AML-193 (cell line): ENCODE measurements at places on chromosomes 6 and 20.
A peak's percentile ranks its signal among the peaks of the same experiment; 100 is the strongest.

DNA sequence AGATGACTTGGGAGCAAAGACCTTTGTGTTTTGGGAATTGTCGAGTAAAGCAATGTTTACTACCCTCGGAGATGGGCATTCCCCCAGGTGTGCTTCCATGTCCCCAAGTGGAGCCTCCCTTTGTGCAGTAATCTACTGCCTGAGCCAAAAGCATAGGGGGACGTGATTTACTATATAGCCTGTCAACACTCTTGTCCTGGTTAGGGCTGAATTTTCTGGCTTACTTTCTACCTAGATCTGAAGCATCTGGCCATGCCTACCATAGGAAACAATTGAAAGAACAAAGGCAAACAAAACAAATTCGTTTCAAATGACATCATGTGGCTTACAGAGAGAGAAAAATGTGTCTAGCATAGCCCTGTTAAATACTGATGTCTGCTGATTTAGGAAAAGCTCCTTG, 350.6 kb downstream of the SAMD5 start:
- DNase-seq: no peak

- no peak for DNase-seq
Observed at GRCh38 chr6:81690073-81690472, 62.4 kb downstream of the TENT5A start.

DNA sequence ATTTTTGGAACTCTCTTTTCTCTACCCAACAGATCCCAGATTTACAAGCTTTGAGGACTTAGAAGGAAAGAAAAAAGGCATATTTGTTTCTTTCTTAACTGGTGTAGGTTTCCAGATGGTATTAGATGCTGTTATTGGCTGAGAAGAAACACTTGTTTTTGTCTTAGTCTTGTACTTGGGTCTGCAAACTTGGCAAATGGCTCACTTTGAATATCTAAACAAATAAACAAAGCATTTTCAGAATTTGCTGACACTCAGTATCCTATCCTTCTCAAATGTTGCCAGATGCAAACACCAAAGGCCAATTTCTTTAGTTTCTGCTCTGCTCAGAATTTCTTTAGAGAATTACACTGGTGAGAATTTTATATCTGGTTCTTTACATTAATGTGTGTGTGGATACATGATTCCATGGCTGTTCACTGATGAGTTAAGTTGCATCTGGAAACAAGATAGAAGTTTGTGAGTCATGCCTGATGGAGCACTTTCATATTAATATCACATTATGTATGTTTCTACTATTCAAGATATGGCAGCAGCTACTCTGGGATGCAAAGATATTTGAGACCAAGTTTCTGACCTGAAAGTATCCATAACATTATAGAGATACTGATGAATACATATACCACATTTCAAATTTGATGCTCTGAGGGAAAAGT, 43.7 kb upstream of the CEP162 start:
- DNase-seq: no peak

- peak; percentile 72 for DNase-seq
Observed at GRCh38 chr6:117346142-117346930, 79.4 kb downstream of the ROS1 start.

GRCh38 chr6:83443516-83443915, 12.7 kb upstream of the ME1 start:
- no peak for DNase-seq

DNA sequence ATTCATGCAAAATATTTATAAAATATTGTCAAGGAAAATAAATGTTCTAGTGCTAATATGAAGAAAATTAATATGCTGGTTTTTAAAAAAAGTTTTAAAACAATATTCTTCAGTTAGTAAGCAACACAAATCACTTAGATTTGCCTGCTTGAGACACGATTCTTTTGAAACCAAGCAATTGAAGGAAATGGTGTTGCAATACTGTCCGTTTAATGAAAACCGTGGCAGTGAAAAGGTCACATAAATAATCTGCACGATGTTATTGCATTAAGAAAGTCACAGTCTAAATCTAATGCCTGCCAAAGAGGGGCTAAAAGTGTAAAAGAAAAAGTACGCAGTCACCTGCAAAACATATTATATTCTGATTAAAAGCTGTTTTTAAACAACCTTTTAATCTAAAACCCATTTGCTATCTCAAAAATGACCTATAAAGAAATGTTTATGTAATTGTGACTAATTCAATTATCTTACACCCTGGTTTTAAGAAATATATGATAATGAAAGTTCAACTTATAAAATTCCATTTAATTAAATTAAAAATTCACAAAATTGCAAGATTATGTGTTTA, 143.0 kb downstream of the GMDS start:
- DNase-seq: peak; percentile 86

- peak; percentile 90 for DNase-seq
Observed at GRCh38 chr6:111478749-111479148, 4.3 kb downstream of the REV3L start.

- no peak for DNase-seq
Observed at GRCh38 chr20:30500829-30501440, 756.5 kb upstream of the DEFB115 start.

DNA sequence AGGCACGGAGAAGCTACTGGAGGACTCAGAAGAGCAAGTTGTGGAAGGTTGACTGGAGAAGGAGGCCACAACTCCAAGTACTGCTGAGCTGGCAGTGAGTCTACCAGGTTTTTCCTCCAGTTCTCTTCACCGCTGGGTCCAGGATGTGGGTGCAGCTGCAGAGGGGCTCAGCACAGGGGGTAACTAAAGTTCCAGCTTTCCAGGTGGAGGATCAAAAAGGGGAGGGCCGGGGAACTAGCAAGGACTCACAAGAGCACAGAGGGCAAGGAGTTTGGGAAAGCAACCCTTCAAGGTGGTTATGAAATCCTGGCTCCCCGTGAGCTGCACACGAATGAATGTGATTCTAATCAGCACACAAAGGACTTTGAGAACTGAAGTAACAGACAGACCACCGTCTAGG, 194.2 kb upstream of the GMDS start:
- DNase-seq: no peak

DNA sequence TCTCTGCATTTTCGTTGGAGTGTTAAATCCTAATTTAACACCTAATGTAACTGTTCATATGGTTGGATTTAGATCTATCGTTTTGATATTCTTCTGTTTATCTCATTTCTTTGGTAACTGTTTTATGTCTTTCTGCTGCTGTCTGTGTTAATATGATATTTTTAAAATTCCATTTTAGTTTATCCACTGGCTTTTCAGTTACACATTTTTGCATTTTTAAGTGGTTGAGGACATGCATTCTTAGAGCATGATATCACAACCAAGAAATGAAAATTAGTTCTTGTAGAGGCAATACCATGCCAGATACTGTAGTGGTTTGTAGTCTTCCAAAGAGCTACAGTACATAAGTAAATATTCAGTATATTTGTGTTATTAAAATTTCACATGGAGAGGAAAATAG, 58.6 kb downstream of the LIN28B start:
- DNase-seq: no peak

DNA sequence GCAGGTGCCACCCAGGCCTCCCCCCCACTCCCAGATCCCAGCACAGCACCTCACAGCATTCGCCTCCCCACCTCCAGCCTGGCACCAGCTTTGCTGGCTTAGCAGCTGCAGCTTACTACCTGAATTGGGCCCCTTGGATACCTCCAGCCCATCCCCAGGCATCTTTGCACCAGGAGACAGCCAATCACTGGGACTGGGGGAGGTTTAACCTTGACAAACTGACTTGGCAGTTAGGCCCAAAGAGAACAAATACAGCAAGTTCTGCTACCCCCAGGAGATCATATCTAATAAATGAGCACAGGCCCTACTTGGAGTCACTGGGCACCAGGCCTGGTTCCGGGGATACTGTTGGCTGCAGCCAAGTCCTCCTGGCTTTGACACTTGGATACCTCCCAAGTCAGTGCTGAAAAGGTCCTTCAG, 8.8 kb downstream of the PDRG1 start:
- no peak for DNase-seq

DNA sequence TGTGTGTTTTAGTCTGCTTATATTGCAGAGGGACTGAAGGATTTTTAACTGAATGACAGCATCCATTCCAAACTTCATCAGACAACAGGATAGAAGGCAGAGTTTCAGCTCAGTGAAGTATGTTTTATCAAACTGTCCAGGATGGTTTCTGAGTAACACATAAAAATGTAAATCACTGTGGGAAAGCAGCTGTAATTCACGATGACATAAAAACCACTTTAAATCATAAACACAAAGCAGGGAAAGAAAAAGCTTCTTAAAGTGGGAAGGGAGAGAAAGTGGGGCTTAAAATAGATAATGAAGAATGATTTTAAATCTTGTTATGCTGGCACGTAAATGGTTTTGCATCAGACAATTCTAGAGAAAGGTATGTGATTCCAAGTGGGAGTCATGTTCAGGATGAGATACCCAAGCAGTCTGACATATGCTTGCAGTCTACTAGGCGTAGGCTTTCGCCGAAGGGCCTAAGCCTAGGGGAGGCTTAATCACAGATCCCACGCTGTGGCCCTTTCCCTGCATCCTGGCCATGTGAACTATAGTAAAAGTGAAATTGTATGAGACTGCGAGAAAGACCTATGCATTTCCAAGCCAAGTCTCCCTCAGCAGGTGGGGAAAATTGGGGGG, 610.6 kb downstream of the PRKN start:
- no peak for DNase-seq

GRCh38 chr6:164227952-164228522, 813.5 kb downstream of the QKI start:
- DNase-seq: no peak

GRCh38 chr6:37793067-37793466, 26.5 kb upstream of the ZFAND3 start:
- DNase-seq: no peak

DNA sequence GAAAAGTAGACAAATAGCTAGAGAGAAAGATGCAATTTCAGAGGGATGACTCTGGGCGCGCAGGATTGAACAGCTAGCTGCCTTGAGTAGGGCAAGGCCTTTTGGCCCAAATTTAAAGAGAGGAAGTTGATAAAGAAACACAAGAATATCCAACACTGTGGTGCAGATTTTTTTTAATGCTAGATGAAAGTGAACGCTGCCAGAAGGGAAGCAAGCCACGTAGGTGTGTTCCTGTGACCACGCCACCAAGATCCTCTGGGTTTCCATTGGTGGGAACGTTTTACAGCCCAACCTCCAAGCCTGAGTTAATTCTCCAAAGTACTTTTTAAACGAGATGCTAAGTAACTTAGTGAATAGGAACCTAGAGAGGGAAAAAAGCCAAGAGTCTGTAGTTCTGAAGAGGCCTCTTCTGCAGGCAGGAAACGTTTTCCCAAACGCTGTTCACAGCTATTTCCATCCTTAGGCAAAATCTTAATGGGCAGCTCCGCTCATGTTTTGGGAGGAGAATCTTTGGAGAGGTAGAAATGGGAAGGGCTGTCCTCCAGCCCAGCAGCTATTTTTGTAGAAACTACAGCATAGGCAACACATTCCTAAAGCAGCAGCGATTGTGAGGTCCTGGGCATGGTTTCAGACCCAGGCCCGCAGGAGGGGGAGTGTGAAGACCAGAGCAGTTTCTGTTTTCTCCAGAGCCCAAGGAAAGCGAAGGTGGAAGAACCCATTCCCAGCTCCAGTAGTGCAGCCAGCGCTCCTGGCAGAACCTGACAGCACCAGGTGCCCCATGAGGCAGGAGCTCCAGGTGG, 8.2 kb downstream of the LY86 start:
- DNase-seq: no peak

GRCh38 chr20:45008521-45009049, 42.3 kb downstream of the STK4 start:
- no peak for DNase-seq

DNA sequence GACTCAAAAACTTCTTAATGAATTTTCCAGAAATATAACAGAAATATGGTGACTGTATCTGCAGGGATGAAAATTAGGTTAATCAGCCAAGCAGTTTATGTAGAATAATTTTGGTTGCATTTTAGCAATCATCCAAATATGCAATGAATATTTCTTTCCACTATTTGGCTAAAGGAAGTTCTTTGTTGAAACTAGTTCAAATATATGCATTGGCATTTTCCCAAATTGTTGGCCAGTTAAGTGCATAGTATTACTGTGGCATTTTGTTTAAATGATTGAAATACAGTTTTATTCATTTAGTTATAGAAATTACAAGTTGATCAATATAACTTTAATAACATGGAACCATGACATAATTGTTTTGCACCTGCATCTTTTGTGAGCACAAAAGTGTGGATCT, 115.5 kb downstream of the DOK5 start:
- no peak for DNase-seq

- no peak for DNase-seq
Observed at GRCh38 chr6:112286010-112286409, 31.6 kb upstream of the LAMA4 start.

- DNase-seq: no peak
Observed at GRCh38 chr6:149147195-149147594, 170.3 kb upstream of the TAB2 start.

DNA sequence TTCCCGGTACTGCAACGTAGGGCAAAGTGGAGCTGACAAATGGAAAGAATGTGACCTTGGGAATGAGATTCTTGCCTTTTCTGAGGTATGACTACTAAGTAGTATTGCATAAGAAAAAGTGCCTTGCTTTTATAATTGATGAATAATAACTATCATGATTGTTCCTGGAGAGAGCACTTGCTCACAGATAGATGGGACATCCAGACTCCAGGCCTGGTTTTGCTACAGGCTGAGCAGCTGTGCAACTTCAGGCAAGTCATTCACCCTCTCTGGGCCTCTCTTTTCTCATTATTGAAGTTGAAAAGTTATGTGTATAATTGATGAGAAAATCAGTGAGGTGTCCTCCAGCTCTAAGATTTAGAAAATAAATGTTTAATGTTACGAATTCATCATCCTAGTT, 53.6 kb upstream of the MBOAT1 start:
- DNase-seq: no peak

DNA sequence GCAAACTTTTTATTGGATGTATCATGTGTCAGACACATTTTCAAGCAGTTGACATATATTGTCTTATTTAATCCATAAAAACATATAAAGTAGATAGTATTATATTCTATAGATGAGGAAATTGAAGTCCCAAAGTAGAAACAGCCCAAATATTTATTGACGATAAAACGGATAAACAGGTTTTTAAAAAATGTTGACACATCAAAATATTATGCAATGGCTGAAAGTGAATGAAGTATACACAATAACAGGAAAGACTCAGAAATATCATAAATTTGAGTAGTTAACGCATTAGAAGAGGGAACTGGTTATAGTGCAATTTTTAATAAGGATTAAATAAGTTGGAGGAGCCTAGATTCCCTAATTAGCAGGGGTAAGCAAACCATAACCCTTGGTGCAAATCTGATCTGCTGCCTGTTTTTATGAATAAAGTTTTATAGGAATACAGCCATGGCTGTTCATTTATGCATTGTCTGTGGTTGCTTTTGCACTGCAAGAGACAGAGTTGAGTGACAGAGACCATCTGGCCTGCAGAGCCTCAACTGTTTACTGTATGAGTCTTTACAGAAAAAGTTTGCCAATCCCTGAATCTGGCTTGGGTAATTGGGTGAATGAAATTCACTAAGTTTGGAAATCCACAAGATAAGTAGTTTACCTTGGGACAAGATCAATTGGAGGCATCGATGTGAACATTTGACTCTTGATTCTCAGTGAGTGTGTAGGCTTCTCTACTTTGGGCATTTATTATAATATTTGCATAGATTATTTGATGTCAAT, 50.6 kb upstream of the EXOC2 start:
- DNase-seq: no peak

- DNase-seq: no peak
Observed at GRCh38 chr6:126175251-126175650, 164.7 kb upstream of the CENPW start.
